ENCODE measurements at places on chromosomes 2 and 18. TPM values are rescaled to one million over a fixed set of nuclear protein-coding genes. Genes with fewer than 3 reads are reported as not detected.

- no peak for DNase-seq
These were observed 57.3 kb downstream of the NEDD4L start for GRCh38 chr18:58101291-58101794.

GRCh38 chr2:173708806-173709205 lies 256.4 kb downstream of the SP3 start:
- DNase-seq, result no peak

- DNase-seq, result no peak
These were observed 808.8 kb upstream of the SOX11 start for GRCh38 chr2:4883375-4883774.

GRCh38 chr2:167293172-167293781 lies 405.0 kb downstream of the XIRP2 start:
- no peak for DNase-seq

- DNase-seq, result no peak
These were observed 909.2 kb upstream of the FANCL start for GRCh38 chr2:59150217-59150849.

Gene GRB14
- total RNA-seq, result 5.8 TPM

All from urinary bladder (tissue), 4 donors.